ENCODE measurements at places on chromosomes 6 and 20.

- no peak for DNase-seq
Measured at GRCh38 chr6:17258749-17259148, 22.4 kb upstream of the RBM24 start.

- no peak for DNase-seq
Measured at GRCh38 chr6:77205936-77206335, 257.4 kb downstream of the HTR1B start.

GRCh38 chr6:76633259-76633658 is 560.8 kb upstream of the IMPG1 start:
- no peak for DNase-seq

DNA sequence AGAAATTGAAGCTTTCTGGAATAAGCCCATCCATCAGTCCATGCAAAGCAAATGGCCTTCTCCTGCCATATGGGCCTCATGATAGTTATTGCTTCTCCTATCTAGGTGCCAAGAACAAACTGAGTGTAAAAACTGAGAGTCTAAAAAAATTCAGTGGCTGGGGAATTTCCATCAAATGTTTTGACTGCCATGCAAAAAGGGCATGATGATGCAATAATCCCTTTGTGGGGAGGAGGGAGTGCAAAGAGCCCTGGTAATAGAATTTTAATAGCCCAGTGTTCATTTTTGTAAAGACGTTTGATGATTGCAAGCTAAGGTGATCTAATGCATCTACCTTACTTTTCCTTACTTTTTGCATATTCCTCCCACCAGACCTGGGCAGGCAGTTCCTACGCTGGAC is 683.7 kb downstream of the EPM2A start:
- no peak for DNase-seq

DNA sequence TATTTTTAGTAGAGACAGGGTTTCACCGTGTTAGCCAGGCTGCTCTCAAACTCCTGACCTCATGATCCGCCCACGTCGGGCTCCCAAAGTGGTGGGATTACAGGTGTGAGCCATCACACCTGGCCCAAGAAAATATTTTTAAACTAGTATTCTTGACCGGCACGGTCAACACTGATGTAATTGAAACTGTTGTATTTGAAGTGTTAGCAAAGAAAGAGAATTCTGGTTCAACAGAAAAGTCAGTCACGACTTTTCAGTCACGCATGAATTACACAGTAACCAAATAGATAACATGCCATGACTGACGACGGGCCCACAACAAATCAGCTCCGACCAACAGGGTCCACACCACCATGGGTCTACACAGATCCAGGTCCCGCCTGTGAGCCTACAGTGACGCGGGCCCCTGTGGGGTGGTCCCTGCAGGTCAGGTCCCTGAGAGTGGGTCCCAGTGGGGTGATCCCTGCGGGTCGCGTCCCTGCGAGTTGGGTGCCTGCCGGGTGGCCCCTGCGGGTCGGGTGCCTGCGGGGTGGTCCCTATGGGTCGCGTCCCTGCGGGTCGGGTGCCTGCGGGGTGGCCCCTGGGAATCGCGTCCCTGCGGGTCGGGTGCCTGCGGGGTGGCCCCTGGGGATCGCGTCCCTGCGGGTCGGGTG is 1.0 kb downstream of the GMEB2 start:
- no peak for DNase-seq

- DNase-seq, result no peak
Measured at GRCh38 chr20:9218531-9218961, 149.7 kb downstream of the PLCB4 start.

- no peak for DNase-seq
Measured at GRCh38 chr20:64261138-64261537, 5.6 kb downstream of the PCMTD2 start.

DNA sequence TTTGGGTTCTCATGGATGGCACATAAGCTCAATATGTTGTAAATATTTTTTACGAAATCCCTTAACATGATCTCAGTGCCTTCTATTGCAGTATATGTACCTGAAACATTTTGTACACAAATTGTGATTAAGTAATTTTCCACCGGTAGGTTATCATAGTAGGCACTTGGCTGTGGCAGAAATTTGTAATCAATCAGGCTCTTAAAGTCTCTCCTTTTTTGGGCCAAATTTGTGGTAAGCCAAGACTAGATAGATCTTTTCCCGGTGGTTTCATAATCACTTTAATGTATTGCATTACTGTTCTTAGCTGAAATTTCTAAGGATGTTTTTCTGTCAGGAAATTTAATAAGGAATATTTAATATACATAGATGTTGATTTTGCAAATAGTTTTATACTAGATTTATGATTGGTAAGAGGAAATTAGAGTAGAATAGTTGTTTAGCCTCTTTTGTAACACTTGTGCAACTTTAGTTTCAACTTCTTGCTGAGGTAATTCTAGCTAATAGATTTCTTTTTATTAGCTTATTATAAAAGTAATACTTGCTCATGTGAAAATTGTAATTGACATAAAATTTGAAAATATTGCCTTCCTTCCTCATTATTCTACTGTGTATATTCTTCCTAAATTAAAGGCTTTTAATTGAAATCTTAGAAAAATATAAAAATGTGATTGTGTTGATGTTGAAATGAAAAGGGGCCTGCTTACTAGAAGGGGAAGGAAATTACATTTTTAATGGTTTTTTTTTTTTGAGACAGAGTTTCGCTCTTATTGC is 3.2 kb downstream of the PCMT1 start:
- DNase-seq, result no peak

- no peak for DNase-seq
Measured at GRCh38 chr20:50355590-50356524, 154.3 kb upstream of the PTPN1 start.

DNA sequence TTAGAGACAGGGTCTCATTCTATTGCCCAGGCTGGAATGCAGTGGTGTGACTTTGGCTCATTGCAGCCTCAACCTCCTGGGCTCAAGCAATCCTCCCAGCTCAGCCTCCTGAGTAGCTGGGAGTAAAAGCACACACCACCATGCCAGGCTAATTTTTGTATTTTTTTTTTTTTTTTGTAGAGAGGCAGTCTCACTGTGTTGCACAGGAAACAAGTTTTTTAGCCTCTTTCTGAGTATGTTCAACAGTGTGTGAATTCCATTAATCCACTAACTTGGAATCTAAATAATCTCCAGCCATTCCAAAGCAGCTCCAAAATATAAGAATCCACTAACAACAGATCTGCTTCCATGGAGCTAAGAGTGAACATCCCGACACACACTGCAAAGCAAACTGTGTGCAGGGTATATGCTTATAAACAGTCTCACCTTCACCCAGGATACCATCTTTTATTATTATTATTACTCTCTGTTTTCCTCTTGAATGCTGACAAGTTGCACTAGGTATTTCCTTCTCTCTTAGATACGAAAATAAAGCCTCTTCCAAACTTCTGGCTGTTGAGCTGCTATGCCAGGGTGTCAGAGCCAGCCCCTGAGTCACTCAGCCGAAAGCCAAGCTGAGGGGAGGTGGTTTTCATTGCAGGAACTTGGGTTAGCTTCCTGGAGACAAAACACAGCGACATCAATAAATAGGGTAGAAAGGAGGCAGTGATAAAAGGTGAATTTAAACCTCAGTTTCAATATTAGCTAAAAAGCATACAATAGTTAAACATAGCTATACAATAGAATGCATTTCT is 264.9 kb downstream of the HIVEP2 start:
- no peak for DNase-seq

DNA sequence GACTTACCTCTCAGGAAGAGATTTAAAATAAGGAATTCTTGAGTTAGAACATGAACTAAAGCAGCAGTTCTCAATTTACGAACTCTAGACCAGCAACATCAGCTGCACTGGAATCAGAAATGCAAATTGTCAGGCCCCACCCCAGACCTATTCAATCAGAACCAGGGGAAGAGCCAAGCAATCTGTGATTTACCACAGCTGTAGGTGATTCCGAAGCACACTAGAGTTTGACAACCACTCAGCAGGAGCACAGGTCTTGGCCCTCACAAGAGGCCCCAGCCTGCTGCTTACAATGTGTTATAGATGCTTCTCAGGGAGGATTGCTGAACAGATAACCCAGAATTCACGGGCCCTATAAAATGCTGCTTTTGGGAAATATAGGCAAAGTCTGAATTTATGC is 279.2 kb downstream of the PTPRK start:
- DNase-seq, result no peak

DNA sequence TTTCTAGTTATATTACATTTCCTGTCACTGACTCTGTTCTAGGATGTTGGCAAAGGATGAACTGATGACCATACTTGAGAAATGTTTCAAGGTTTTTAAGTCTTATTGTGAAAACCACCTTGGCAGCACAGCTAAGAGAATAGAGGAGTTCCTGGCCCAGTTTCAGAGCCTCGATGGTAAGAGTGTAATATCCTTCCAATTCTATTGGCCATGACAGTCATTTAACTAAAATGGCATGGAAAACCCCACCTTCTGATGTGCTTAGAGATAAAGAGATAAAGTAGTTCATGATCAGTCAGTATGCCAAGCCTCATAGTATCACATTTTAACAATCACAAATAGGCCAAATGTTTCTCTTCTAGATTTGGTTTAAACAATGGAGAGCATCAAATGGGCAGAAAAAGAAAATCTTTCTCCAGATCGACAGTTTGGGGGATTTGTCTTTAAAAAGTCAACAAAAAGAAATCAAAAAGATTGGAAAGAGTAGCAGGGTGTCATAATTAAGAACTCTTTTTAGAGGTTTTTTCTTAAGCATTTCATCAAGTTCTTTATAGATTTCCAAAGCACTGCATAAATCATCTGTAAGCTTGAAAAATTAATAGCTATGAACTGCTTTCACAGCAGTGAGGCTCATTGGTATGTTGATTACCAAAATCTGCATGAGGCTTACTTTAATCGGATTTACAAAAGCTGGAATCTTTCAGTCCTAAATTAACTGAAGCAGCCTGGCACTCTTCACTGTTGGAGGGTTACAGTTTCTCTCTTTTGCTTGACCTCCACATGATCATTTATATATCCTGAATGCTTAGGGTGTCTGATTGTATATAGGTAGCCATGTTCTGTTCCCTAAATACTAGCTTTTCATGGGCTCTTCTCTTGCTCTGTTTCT is 48.7 kb downstream of the AKIRIN2 start:
- DNase-seq, result no peak

DNA sequence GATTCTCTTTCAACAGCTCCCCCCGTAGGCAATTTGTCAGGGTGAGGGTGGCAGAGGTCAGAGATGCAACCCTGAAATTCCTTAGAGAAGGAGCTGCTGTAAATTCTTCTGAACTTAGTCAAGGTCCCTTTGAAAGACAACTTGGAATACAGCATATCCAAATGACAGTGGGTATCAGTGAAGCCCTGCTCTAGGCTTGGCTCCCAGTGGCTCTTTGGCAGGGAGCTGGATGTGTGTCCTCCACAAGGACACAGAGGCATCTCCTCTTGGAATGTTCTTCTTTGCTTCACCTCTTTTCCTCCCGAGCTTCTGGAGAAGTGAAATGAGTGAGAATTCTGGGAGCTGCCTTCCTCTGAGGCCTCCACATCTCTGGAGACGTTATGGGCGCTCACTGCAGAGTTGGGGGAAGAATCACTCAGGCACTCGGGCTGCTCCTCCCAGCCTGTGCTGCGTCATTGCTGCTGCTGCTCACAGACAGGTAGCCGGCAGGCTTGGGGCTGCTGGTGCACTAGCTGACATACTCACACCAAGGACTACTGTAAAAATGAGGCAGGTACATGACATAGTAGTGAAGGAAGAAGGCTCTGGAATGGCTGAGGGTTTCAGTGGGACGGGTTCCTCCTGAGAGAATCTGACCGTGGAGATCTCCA is 34.1 kb downstream of the DYNLT1 start:
- DNase-seq, result no peak

DNA sequence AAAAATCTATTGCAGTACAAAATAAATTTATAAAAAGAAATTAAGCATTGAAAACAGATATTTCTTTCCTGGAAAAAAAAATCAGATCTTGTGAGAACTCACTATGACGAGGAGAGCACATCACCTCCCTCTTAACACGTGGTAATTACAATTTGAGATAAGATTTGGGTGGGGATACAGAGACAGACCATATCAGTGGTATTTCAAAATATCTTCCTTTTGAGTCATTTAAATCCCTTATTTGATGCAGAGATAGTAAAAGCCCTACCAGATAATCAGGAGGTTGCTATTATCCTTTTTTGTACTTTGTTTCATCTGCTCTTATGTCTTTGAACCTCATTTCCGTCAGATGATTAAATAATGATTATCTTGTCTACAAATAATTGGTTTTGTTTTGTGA is 800.4 kb downstream of the KIF16B start:
- DNase-seq, result no peak

DNA sequence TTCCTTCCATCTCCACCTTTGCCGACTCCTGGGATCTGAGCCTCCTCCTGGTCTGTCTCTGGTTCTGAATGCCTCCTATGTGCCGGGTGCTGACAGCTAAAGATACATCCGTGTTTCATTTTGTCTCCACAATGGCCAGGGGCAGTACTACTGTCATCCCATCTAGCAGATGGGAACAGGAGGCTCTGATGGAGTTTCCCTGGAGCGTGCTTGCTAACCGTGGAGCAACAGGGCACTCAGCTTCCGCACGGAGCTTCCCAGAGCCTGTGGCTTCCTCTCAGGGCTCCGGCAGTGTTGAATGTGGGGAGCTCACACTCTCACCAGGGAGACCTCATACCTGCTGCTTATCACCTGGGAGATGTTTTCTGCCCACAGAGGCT is 11.9 kb upstream of the NPBWR2 start:
- no peak for DNase-seq

- DNase-seq, result no peak
Measured at GRCh38 chr6:36559011-36559793, 11.9 kb upstream of the STK38 start.

DNA sequence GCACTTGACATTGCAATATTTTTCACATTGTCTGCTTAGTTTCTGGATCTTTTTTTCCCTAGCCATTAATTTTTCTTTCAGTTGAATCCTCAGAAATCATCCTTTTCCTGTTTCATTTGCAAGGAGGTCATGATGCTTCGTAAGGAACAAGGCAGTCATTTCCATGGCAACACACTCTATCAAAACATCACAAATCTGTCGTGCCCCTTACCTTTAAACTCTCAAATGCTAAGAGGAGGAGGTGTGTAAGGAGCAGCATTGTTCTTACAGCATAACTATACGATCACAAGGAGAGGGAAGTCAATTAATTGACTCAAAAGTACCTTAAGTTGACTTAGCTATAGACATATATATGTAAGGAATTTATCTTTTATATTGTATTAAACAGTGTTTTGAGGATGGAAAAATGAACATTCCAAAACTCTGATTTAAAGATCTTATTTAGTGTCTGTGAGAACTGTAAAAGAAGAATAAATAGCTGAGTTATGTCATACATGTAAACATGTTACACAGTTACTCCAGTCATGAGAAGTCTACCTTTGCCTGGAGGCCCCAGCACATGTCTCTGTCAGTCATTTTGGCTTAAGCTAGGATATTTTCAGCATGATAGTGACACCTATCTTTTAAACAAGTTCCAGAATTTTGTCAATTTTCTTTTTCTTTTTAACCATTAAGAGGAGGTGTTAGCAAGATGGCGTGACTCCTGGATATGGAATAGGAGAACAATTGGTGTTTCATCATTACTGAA is 41.6 kb downstream of the CDKAL1 start:
- no peak for DNase-seq

- no peak for DNase-seq
Measured at GRCh38 chr20:32585586-32586127, 524 bp upstream of the NOL4L start.

GRCh38 chr6:30234356-30234755 is 21.1 kb upstream of the TRIM26 start:
- no peak for DNase-seq

Data from GM18507 (cell line).